ENCODE measurements at places on chromosomes 1 and 21.

- DNase-seq: no peak
These were observed 53.2 kb downstream of the C1orf198 start for GRCh38 chr1:230814949-230815692.

- peak; percentile 55 for DNase-seq
These were observed 780 bp downstream of the HIVEP3 start for GRCh38 chr1:41917835-41918449.

GRCh38 chr1:27621051-27621920 lies 13.7 kb downstream of the FGR start:
- DNase-seq: no peak

GRCh38 chr1:102535829-102536505 lies 539.2 kb upstream of the OLFM3 start:
- DNase-seq: no peak

GRCh38 chr1:85427849-85428248 lies 37.1 kb downstream of the DDAH1 start:
- DNase-seq: no peak

GRCh38 chr1:217072926-217073325 lies 349.7 kb upstream of the ESRRG start:
- DNase-seq: no peak

DNA sequence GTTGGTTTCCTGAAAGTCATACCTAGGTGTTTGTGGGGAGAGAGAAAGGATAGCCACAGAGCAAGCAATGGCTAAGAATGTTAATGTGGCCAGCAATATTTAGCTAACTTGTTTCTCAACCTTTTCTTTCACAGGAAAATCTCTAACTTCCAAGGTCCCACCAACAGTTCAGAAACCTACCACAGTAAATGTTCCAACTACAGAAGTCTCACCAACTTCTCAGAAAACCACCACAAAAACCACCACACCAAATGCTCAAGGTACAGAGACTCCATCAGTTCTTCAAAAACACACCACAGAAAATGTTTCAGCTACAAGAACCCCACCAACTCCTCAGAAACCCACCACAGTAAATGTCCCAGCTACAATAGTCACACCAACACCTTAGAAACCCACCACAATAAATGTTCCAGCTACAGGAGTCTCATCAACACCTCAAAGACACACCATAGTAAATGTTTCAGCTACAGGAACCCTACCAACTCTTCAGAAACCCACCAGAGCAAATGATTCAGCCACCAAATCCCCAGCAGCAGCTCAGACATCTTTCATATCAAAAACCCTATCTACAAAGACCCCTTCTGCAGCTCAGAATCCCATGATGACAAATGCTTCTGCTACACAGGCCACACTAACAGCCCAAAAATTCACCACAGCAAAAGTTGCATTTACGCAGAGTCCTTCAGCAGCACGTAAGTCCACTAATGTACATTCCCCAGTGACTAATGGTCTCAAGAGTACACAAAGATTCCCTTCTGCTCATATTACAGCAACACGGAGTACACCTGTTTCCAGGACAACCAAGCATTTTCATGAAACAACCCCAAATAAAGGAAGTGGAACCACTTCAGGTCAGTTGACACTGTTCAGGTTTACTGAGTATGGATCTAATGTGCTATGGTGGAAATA lies 15.3 kb downstream of the CD55 start:
- DNase-seq: no peak

DNA sequence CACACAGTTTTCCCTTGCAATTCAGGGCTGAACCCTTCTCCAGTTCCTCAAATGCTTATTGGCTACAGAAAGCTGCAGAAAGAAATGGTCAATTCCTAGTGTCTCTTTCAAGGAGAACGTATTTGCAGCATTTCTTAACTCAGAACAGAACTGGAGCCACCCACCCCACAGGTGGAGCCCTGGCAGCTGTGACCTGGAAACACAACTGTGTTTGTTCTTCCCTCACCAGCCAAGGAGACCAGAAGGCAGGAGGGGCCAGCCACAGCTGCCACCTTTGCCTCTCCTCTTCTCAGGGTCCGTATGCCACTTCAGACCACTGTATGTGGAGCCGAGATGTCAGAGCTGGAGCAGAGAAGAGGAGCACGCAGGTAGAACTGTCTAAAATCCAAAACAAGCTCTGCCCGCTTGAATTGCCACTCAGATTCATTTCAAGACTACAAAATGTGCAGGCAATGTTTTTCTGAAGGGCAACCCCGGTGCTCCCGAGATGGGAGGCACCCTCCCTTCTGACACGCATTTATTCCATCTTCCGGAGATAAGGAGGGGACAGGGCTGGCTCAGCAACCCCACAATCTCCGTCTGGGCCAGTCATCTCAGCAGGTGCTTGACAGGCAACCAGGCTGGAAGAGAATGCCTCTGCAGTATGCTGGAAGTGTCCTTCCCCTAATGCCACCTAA lies 16.7 kb downstream of the CD247 start:
- no peak for DNase-seq

DNA sequence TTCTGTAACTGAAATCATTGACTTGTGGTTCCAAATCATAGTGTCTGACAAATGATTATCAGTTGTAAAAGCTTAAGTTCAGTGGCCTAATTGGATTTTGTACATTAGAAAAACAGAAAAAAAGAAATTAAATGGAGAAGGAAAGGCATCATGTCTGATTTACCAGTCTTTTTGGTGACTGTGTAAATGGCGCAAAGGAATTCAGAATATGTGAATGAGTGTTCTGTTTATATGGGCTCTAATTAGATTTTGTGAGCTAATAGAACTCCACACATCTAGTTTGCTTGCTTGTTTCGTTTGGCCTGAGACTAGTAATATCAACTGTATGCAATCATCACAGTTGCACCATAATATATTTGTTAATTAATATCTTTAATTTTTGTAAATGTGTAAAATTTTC lies 151.7 kb downstream of the PLA2G4A start:
- no peak for DNase-seq

DNA sequence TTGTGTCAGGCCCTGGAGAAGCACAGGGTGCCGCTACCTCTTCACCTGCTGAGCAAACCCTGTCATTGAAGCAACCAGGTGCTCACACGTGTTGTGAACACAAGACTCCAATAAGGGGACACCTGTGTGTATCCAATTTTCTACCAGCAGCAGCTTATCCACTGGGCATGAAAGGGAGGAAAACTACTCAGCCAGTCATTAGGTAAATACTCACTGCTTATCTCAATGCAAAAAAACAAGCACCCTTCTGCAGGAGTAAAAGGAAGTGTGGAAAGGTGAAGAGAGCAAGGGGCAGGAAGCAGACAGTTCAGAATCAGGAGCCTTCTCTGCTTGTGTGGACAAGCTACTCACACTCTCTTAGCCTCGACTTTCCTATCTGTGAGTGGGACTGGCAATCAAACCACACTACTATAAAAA lies 148.9 kb downstream of the ETS2 start:
- no peak for DNase-seq

DNA sequence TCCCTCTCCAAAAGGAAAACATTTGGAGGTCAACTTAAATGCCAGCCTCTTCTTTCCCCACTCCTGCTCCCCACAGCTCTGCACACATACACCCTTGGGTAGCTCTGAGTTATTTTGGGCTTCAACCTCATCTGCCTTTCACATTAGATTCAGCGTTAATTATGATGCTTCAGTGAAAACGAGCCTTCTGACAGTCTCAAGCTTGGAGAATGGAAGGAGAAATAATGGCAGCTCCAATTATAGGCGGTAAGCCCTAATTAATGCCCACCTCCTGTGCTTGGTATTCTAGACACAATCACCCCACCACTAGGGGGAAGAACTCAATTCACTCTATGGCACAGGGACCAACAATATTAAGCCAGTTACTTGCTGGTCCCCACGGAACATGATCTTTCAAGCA lies 397.9 kb downstream of the BRINP2 start:
- no peak for DNase-seq

DNA sequence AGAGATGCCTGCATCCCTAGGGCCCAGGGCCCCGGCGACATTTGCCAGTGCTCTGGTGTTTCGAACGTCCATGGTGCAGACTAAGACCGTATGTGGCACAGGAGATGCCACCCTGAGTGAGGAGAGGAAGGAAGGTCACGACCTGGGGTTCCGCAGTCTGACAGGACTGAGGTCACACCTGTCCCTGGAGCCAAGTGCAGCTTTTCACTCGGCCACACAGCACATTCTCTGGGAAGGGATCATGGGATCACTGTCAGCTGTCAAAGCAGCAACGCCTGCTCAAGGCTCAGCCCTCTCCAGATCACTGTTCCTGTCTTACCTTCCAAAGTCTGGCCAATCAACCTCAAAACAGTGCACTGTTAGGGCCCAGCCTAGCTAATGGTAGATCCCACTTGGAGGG lies 243.6 kb downstream of the SIPA1L2 start:
- no peak for DNase-seq

GRCh38 chr1:206035027-206035426 lies 11.3 kb upstream of the CTSE start:
- DNase-seq: no peak

DNA sequence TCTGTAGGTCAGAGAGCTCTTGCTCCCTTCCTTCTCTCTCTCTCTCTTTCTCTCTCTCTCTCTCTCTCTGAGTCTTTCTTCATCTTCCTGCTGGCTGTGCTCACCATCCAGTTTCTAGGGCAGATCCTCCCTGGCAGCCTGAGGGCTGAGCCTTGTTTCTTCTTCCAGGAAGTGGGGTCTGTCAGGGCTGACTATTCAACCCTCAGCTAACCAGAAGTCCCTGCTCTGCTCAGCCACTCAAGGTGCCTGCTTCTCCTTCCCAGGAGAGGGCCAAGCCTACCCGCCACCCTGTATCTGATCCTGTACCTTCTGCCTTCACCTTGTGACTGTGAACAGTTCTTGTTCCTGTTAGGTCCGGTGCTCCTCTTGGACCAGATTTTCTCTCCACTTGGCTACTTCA lies 107.6 kb upstream of the ETV3 start:
- DNase-seq: no peak

GRCh38 chr21:33674226-33674625 lies 31.9 kb downstream of the ITSN1 start:
- DNase-seq: no peak

- no peak for DNase-seq
These were observed 97.3 kb downstream of the SPSB1 start for GRCh38 chr1:9389968-9390367.

DNA sequence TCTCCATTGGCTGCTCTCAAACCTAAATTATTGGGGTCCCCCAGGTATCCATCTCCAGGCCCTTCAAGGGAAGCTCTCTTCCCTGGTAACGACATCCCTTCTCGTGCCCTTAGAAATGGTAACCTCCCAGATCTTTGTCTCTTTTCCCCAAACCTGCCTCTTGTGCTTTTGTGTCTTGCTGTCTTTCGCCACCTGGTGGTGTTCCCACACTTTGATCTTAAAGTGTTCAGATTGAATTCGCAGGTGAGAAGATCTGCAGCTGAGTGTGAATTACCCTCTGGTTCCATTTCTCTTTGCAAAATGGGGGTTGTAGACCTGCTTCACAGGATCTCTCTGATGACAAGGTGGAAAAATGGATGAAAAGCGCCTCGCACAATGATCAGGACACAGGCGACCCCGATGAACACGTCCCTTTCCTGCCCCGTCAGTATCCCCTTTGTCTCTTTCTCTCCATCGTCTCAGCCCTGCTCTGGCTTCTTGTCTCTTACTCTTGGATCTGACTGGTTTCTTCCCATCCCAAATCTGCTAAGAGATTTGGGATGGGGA lies 53.1 kb downstream of the DOP1B start:
- peak; percentile 27 for DNase-seq

- DNase-seq: no peak
These were observed 81.6 kb upstream of the IVNS1ABP start for GRCh38 chr1:185398599-185398998.

GRCh38 chr1:159071970-159072582 lies 4.5 kb downstream of the AIM2 start:
- no peak for DNase-seq

Measured in BE2C (cell line).